NCI-H2081 (cell line): ENCODE measurements at places on chromosomes 1 and 21.

- no peak for DNase-seq
These were observed 2.9 kb upstream of the C1orf105 start for GRCh38 chr1:172417557-172417956.

- no peak for DNase-seq
These were observed 40.5 kb downstream of the BRINP2 start for GRCh38 chr1:177211231-177211630.

DNA sequence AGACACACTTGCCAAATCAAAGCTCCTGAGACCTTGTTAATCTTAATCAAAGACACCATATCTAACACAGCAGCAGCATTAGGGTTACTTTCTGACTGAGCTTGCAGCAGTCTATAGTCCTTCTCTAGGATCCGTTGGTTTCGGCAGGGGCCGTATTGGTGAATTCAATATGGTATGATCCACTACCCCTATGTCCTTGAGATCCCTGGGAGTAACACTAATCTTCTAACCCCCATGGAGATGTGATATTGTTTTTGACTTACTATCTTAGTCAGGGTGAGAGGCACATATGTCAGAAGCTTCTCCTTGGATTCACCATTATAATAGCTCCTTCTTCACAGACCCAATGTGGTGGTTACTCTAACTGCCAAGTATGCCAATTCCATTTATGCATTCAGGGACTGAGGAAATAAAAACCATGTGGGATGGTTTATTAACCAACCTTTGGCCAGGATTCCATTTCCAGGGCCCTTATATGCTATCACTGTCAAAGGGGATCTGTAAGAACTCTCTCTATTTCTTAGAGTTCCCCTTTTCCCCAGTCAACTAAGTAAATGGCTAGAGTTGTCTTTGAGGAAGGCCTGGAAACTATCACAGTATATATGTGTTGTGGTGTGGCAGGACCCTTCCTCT, 673.6 kb upstream of the USP24 start:
- DNase-seq = no peak

DNA sequence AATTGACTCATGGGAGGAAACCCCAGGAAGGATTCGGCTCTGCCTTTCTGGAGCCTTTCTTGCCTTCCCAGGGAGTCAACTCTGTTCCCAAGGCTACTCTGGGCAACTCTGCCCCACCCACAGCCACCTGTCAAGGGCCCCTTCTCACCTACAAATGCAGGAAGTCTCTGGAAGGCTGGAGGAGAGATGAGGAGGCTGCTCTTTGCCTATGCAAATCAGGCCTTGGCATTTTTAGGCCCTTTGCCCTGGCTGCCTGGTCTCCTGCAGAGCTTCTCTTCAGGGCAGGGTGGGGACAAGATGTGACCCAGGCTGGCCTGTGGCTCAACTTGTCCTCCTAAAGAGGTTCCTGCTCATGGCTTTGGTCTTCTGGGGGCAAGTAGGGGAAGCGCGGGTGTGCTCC, 5.4 kb downstream of the SLC6A9 start:
- DNase-seq = no peak

DNA sequence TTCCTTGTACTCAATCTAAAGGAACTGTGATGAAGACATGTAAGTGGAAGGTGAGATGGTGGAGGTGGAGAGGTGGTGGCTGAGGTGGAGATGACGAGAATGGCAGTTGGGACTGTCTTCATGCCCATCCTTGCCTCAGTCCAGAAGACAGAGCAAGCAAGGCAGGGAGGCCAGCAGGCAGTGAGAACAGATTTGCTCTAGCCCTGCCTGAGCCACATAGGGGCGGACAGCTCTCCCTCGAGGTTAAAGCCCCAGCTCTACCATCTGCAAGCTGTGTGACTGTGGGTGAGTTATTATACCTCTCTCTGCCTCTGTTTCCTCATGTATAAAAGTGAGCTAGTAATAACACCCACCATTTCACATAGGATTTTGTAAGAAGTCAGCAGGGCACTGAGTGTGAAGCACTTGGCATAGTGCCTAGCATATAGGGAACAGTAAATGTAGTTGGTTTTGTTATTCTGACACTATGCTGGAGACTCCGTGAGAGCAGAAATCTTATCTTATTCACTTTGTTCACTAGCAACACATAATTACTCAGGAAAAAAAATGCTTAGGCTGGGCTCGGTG, 4.8 kb upstream of the FAM110D start:
- DNase-seq = no peak

- no peak for DNase-seq
These were observed 80.7 kb downstream of the KAZN start for GRCh38 chr1:14679027-14679688.

DNA sequence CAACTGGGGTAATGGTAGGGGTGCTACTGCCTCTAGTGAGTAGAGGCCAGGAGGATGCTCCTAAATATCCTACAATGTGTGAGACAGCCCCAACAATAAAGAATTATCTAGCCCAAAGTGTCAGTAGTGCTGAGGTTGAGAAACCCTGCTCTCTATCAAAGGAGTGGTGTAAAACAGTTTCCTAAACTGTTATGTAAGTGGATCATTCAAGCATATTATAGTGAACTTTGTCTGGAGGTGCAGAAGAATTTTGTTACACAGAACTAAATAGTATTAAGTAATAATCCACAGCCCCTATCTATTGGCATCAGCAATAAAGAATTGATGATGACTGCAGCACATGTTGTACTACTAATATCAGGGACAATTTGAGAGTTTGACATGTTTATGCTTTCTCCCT, 20.3 kb upstream of the TARS2 start:
- no peak for DNase-seq

DNA sequence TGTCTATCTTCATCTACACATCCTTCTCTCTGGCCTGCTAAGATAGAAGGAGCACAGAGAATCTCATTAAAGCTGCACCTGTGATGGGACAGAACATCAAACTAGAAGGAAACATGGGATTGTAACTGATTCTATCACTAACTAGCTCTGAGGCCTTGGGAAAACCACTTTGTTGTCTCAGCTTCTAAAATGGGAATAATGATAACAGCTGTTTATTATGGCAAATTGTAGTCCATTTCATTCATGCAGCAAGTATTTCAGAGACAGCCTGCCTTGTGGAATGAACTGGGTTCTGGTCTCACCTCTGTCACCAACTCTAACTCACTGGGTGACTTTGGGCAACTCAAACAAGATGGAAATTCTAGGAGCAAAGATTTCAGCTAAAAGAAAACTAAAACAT, 12.4 kb downstream of the GJA5 start:
- DNase-seq = no peak

DNA sequence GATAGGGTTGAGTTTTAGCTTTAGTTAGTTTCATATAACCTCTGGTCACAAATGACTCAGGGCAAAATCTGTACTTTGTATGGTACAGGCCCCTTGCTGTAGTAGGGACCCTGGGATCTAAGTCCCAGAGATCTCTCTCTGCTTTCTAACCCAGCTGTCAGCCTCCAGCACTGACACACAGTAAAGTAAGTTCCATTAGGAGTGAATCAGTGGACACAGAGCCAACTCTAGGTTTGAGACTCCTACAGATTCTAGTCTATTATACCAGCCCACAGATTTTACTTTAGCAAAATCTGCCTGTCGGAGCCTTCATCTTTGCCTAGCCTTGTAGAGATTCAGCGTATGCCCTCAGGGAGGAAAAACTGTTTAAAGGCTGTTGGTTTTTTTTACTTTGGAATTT, 52.5 kb downstream of the ANGPTL1 start:
- no peak for DNase-seq

- no peak for DNase-seq
These were observed 371 bp upstream of the ODF2L start for GRCh38 chr1:86396498-86396890.

DNA sequence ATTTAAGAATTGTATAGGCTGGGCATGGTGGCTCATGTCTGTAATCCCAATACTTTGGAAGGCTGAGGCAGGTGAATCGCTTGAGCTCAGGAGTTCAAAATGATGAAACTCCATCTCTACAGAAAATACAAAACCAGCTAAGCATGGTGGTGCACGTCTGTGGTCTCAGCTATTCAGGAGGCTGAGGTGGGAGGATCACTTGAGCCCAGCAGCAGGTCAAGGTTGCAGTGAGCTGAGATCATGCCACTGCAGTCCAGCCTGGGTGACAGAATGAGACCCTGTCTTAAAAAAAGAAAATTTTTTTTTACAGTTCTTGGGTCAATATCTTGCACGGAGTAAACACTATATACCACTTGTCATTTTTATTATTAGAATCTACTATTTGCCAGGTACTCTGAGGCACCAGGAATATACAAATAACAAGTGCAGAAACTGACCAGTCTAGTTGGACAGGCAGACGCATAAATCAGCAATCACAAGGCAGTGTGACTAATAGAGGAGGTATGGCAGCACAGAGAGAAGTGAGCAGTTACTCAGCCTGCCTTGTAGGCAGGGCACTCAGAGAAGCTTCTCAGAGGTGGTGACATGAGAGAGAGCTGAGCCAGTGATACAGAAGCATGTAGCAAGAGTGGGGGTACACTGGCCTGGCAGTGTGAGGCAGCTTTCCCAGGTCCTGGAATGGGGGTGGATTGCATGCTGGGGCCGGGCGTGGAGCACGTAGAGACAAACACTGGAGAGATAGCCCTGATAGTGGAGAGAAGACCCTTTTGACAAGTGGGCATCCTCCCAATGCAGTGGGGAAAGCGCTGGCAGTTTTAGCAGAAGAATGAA, 8.0 kb downstream of the PHLDA3 start:
- DNase-seq = no peak

DNA sequence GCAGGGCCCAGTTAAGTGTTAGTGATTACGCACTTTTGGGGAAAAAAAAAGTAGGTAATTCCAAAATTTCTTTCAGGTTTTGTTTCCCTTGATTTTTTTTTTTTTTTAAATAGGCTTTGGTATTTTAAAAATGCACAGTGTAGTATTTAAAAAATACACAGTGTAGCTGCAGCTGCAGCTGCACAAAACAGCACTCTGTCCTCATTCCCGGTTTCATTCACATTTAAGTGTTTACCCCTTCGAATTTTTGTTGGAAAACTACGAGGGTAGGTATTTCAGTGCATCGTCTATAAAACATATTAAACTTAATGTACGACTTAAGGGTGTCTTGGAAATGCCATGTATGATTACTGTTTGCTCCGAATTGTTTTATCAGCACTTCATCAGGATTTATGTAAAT, 3.4 kb downstream of the NEK7 start:
- DNase-seq = no peak

GRCh38 chr1:206512058-206512850, 4.9 kb downstream of the RASSF5 start:
- DNase-seq = peak; percentile 42

GRCh38 chr1:3944578-3945125, 44.6 kb upstream of the C1orf174 start:
- no peak for DNase-seq

DNA sequence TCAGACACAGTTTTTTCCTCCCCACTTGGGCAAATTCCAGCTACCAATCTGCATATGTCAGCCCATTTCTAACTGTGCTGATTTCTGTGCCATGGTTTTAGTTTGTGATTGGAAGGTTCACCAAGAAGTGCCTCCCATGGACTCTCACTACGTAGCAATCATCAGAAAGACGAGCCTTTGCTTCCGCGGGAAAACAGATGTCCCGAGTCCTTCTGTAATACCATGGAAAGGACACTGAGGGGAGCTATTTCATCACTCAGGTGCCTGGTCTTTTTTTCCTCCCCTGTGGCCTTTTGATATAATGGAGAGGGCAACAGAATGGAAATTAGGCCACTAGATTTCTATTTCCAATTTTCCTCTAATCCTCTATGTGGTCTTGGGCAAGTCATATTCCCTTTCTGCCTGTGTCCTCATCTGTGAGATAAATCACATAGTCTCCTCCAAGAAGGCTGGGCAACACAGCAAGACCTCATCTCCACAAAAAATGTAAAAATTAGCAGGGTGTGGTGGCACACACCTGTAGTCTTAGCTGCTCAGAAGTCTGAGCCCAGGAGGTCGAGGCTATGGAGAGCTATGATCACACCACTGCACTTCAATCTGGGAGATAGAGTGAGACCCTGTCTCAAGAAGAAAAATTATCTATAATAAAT, 24.8 kb downstream of the LEMD1 start:
- DNase-seq = peak; percentile 87

GRCh38 chr1:33306653-33307493, 14.0 kb downstream of the A3GALT2 start:
- no peak for DNase-seq

GRCh38 chr1:38820860-38821259, 38.7 kb downstream of the RRAGC start:
- DNase-seq = no peak

DNA sequence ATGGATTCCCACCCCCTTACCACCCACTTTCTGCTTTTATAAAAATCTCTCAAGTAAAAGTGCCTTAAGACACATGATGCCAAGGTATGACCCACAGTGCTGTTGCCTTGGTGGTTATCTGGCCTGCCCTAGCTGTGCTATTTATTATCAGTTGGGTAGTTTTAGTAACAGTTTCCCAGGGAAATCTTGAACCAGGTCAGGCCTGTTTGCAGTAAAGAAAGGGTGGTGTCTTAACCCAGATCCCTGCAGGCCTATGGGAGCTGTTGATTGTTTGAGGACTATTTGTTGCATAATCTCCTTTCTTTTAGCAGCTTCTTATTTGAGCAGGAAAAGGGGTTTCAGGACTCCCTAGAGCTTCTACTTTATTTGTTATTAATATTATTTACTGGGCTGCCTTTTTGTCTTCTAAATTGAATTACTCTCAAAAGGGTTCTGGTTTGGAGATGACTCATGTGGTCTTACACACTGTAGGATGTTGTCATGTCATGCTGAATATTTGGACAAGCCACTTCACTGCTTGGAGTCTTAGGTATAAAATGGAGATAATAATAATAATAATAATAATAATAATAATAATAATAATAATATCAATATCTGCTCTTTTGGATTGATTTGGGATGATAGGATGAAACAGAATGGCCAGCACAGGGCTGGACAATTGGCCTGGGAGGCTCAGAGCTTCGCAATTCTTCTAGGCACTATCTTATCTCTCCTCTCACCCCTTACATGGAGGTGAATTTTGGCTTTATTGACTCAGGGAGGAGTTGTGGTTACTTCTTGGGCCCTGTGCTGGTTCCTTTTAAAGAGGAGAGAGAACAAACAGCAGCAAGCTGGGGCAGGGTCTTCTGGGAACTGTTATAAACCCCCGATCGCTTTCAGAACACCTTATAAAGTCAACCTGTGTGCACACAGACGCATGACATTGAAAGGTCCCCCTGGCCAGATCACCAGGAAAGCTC, 252.1 kb downstream of the PRDM2 start:
- DNase-seq = no peak

- no peak for DNase-seq
These were observed 198.4 kb downstream of the SLC45A1 start for GRCh38 chr1:8516278-8516777.

- DNase-seq = peak; percentile 29
These were observed 40.6 kb downstream of the CHRM3 start for GRCh38 chr1:239426821-239427475.
